Memory B cell (primary cell): ENCODE measurements at places on chromosomes 4 and X.
A peak's percentile ranks its signal among the peaks of the same experiment; 100 is the strongest.

GRCh38 chr4:17124767-17125166 is 226.3 kb upstream of the LDB2 start:
- DNase-seq = no peak

DNA sequence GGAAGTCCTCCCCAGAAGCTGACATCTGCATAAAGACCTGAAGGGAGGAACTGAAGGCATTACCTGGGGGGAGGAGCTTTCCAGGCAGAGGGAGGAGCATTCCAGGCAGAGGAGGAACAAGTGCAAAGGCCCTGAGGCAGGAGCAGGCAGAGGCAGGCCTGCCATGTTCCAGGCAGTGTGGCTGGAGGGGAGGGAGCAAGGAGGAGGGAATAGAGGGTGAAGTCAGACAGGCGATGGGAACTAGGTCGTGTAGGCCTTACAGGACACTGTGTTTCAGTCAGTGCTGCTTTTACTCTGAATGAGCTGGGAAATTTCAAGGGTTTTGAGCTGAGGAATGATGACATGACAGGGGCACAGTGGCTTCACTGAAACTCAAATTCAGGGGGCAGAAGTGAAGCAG is 292.7 kb downstream of the BCOR start:
- DNase-seq = no peak

GRCh38 chrX:109487640-109488039 is 5.8 kb upstream of the GUCY2F start:
- DNase-seq = no peak

- no peak for DNase-seq
These were observed 8.9 kb downstream of the WWC2 start for GRCh38 chr4:183107891-183108459.

DNA sequence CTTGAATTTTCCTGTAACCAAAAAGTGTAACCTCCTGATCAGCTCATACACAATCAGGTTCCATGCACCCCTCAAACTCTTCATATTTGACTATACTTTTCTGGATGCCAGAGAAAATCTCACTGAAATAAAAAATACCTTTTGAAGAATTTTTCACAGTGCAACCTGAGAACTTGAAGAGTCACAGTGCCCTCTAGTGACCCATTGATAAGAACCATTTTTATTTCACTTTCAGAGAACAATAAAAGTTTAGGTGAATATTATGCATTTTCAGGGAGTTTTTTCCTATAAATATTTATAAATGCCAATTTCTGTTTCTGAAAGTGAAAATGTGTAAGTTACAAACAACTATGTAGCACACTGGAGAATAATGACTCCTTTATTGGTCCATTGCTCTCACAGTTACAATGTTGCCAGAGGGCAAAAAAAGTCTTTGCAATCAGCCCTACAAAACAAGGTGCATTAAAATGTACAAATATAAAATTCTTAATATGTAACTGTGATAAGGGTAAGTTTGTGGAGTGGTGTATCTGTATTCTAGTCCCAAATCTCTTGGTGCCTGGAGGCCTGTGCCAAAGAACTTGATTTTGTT is 153.6 kb upstream of the INTU start:
- no peak for DNase-seq

DNA sequence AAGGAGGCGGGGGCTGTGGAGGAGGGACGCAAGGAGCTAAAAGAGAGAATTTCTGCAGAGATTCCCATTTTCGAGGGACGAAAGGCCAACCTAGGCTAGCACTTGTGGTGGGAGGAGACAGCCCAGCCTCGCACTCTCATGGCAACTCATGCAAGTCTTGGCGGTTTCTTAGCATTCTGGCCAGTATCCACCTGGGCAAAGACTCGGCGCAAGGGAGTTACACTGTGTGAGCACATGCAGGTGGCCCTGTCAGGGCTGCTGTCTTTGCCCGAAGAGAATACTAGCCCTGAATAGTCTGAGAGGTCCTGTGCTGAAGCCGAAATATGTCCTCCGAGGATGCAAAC is 15.5 kb downstream of the MCF2 start:
- no peak for DNase-seq

DNA sequence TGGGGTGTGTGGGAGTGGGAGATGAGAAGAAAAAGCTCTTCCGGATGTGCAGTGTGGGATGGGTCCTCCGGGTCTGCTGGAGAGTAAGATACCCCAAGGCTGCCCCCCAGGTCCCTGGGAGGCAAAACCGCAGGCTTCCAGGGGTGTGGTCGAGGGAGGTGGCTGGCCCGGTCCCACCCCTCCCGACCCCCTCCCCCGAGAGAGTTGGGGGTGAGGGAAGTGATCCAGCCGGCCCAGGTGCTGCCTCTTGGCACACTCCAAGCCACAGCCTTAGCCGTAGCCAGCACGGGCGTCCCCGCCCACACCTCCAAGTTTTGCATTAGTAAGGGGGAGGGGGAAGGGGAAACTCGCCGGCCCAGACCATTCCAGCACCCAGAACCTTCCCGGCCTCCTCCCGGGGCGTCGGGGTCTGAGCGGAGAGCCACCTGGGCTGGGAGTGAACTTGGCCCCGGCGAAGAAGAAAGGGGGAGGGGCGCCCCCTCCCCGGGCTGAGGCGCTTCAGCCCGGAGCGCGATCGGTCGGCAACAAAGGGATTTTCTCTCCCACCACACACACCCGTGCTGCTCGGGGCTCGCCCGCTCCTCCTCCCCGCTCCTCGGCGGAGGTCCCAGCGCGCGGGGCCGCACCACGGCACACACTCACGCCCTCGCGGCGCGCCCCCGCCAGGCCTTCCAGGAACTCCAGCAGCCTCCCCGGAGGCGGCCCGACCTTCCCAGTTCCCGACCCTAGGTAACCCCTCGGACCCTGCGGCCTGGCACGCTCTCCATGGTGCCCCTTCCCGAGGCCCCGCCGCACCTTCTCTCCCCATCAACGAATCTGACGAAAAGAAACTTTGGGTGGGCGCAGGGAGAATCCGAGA is 14.4 kb downstream of the BCOR start:
- peak; percentile 18 for DNase-seq

- no peak for DNase-seq
These were observed 773 bp downstream of the TLR3 start for GRCh38 chr4:186069729-186070128.

GRCh38 chrX:54785901-54786300 is 12.2 kb downstream of the ITIH6 start:
- no peak for DNase-seq
